ENCODE measurements at places on chromosomes 5 and 9. TPM values are rescaled to one million over a fixed set of nuclear protein-coding genes. Genes with fewer than 3 reads are reported as not detected.

DNA sequence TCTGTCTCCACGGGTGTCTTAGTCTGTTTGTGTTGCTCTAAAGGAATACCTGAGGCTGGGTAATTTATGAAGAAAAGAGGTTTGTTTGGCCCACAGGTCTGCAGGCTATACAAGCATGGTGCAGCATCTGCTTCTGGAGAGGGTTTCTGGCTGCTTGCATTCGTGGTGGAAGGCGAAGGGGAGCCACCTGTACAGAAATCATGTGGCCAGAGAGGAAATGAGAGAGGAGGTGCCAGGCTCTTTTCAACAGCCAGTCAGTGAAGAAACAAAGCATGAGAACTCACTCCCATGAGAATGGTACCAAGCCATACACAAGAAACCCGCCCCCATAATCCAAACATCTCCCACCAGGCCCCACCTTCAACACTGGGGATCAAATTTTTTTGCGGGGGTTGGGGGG lies 53.4 kb downstream of the PFDN1 start:
- DNase-seq = no peak

DNA sequence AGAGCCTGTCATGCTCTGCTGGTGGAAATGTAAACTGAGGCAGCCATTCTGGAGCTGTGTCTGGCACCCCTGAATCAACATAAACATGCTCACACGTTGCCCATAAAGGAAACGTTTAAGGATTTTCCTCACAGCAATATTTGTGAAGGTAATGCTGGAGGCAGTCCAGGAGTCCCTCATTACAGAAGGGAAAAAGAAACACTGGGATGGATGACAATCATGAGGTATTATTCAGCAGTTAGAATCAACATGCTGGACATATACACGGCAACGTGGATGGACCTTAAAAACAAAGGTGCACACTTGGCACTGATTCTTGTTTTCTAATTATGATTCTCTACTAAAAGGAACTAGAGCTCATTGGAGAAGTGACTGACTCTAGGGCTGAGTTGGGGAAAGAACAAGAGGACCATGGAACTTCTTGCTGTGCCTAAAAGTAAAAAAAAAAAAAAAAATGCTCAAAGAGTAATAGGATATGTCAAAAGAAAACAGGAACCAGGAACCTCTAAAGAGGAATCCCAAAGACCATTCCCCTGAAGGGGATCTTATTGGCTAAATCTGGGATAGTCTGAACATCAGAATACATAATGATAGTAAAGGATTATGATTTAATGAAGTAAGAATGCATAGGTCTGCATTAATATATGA lies 18.6 kb downstream of the B4GALT1 start:
- no peak for DNase-seq

GRCh38 chr9:78030553-78031443 lies 813 bp downstream of the GNAQ start:
- no peak for DNase-seq

- DNase-seq = peak; percentile 22
Measured at GRCh38 chr9:72271613-72272478, 93.2 kb downstream of the ZFAND5 start.

DNA sequence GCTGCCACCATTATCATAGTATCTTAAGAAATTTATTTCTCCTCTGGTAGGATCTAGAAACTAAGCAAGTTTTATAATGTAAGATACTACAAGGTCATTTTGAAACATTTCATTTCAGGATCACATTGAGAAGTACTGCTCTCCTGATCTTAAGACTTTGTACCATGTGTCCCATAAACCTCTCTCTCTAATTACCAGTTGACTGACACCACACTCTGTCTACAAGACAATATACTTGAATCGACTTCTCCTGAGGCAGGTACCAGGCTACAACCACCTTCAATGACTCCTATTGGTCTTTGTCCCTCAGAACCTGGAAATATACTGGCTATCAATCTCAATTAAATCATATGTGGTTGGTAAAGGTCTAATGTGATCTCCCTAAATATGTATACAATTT lies 597.0 kb downstream of the PTPRD start:
- DNase-seq = no peak

DNA sequence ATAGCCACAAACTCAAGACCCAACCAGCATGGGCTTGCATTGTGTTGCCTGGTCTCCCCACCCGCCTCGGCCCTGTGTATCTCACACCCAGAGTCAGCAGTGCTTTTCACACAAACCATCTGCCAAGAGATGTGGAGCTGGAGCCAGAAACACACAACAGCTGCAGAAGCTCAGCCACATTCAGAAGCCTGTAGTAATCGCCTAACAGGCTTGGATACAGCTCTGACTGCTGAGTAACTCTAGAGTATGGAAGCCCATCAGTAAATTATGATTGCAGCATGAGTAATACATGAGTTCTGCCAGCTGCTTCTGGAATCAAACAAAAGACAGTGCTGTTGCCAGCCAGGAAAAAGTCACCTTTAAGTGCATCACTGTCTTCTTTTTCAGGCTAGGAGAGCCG lies 16.0 kb downstream of the TEK start:
- no peak for DNase-seq

- no peak for DNase-seq
Measured at GRCh38 chr5:124231802-124232201, 514.6 kb downstream of the ZNF608 start.

GRCh38 chr5:54206580-54207229 lies 103.7 kb downstream of the ARL15 start:
- no peak for DNase-seq

DNA sequence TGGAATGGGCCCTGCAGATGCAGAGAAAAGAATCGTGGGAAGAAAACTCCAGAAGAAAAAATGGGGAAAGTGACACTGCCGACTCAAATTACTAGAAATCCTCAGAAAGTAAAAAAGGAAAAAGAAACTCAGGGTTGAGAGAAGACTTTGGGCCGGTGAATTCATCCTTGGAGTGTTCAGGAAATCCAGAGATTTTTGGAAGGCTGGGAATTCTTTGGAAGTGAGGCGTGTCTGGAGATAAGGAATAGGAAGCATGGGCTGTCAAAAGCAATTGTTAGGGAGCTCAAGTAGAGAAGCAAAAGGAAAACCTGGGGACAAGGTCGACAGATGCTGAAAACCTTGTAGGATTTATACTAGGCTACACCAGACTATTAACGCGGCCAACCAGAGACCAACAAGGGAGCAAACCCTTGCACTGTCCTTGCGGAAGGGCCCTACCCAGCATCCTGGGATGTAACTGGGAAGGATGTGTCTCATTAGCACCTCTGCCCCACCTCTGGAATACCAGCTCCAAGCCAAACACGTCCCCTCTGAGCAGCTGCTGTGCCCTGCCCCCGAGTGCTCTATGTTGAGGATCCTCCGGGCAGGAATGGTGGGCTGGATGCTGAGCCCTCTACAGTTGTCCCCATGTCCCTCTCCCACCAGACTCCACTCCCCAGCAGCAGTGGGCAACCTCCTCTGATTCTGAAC lies 11.6 kb downstream of the DAB2IP start:
- DNase-seq = no peak

GRCh38 chr5:3277590-3278196 lies 317.9 kb upstream of the IRX1 start:
- DNase-seq = no peak

- DNase-seq = no peak
Measured at GRCh38 chr9:76820431-76820830, 56.2 kb downstream of the PCA3 start.

GRCh38 chr9:98961513-98962180 lies 17.9 kb downstream of the COL15A1 start:
- no peak for DNase-seq

GRCh38 chr5:124452412-124452811 lies 294.0 kb downstream of the ZNF608 start:
- DNase-seq = no peak

DNA sequence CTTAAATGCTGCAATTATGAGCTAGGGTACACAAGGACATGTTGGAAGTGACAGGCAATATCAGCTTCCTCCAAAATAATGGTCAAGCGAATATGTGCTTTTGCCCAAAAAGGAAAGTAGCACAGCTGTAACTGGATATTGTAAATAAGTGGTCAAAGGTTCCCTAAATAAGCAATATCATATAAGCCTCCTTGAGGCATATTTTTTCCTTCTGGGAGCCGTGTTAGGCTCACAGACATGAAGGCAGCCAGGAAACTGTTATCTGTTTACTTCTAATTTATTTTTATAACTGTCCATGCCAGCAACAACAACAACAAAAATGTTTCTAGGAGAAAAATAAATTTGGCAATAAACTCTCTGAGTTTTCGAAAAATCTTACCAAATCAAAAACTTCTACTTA lies 648.3 kb downstream of the PDE4D start:
- no peak for DNase-seq

GRCh38 chr9:77016526-77017504 lies 2.6 kb upstream of the FOXB2 start:
- no peak for DNase-seq

DNA sequence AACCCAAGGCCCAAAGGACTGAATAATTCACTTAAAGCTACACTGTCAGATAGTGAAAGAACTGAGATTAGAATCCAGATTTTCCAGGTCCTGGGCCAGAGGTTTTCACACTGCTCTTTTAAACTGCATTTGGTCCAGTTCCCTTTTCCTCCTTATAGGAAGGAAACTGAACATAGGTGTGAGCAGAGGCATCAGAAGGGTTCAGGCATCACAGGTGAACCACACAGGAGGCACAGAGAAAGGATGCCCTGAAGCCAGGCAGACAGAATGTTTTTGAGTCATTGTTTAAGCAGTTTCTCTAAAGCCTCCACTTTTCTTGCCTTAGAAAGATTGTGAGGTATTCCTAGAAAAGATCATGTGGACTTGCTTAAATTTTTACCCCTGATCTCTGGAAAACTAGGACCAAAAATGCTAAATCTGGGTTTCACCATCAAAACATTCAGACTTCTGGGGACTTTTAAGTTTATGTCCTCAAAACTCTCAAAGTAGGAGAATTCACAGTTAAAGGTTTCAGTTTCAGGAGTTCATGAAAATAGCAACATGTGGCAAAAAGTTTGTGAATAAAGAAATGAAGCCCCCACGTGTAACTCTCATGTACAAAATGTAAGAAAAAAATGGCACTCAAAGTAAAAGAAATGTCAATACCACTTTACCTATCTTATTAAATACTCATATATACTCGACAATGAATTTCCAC lies 386.1 kb downstream of the NTRK2 start:
- no peak for DNase-seq

DNA sequence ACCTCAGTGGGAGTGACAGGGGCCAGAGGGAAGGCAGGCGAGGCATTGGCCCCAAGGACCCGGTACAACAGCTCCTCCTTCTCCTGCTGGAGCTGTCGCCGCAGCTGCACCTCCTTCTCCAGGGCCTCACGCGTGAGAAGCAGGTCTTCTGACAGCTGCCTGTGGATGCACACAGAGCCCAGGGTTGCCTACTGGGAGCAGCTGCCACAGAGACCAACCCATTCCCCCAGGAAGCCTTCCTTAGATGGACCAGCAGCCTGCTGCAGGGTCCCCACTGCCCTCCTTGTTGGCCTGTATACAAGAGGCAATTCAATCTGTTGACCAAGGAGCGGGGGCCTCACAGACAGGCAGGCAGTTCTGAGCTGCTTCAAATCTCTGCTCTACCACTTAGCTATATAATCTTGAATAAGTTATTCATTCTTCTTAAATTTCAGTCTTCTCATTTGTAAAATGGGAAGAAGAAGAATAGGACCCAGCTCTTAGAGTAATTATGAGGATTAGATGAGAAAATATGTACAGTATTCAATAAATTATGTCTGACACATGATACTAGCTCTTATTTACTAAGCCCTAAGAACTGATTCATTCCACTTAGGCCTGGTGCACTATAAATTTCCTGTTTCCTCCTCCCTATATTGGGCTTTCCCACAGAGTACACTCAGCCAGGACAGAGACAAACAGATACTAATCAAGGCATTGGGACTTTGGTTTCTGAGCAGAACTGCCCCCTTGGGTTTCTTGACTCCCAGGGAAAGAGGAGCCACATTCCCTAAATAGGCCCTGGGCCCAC lies 26.1 kb upstream of the ANXA6 start:
- no peak for DNase-seq

GRCh38 chr5:75260708-75261107 lies 24.0 kb upstream of the ANKRD31 start:
- DNase-seq = no peak

MEGF10 gene
- not detected for total RNA-seq

INSL4 gene
- total RNA-seq = not detected

ZBED3 gene
- 6.8 TPM for total RNA-seq

FEM1C gene
- total RNA-seq = 10.4 TPM

ACOT12 gene
- 0.74 TPM for total RNA-seq
